Breast epithelium (tissue), 4 donors: ENCODE measurements at places on chromosomes 1 and 21. TPM values are rescaled to one million over a fixed set of nuclear protein-coding genes. Genes with fewer than 3 reads are reported as not detected.

Gene AK2
- total RNA-seq: 124 TPM

- no peaks in the 10 kb centered on the region for H3K27me3 ChIP-seq
- H3K4me1 ChIP-seq: no peaks in the 10 kb centered on the region
- DNase-seq: no peak
- H3K4me3 ChIP-seq: no peak overlapping the region
Measured at GRCh38 chr1:116515702-116516101, 55.1 kb downstream of the CD58 start.

DNA sequence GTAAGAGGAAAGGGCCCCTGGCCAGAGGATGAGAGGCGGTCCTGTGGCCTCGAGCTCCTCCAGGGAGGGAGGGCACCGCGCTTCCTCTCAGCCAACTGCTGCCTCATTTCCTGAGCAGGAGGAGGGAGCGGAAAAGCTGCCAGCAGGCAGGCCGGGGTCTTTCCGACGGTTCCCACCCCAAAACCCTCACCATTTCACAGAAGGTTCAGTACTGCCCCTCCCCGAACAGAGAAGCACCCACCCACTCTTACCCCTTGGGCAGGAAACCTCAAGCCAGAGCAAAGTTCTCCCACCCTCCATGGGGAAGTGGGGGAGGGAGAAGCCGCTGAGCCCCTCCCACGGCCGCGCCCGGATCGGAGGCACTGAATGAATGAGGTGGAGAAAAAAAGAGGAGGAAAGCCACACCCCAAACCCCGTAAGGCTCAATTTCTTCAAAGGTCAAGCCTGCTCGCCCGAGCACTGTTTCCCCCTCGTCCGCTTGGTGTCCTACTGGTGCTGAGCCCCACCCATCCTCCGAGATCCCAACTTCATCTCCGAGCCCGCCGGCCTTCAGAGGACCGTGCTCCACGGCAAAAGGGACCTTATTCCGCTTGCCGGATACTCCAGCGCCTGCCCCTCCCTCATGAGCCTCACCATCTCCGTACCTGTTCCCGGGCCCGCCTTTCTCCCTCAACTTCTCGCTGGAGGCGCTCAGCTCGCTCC lies 9.4 kb downstream of the TPM3 start:
- H3K36me3 ChIP-seq: no peaks in the 10 kb centered on the region
- H3K27me3 ChIP-seq: no peaks in the 10 kb centered on the region
- H3K4me1 ChIP-seq: peaks cover 12% of the 10 kb centered on the region
- no peak for DNase-seq

Gene IRF2BP2
- total RNA-seq: 60.3 TPM
